OCI-LY7 (cell line): ENCODE measurements at places on chromosomes 4 and X. TPM values are rescaled to one million over a fixed set of nuclear protein-coding genes. Genes with fewer than 3 reads are reported as not detected.
A peak's percentile ranks its signal among the peaks of the same experiment; 100 is the strongest.

Gene GRID2
- total RNA-seq = not detected in 2 replicates

Gene MBNL3
- total RNA-seq = 73.9 and 86.6 TPM in 2 replicates

Gene PPP3CA
- total RNA-seq = 13.6 and 15.1 TPM in 2 replicates

Gene XAGE2
- total RNA-seq = not detected in 2 replicates

Gene CFAP97
- total RNA-seq = 54.0 and 57.3 TPM in 2 replicates

Gene GLOD5
- not detected in 2 replicates for total RNA-seq

Gene NOCT
- 16.8 and 17.8 TPM in 2 replicates for total RNA-seq

Gene CT47A7
- not detected in 2 replicates for total RNA-seq

GRCh38 chr4:22385611-22386011, 130.3 kb downstream of the ADGRA3 start:
- DNase-seq = no peak

DNA sequence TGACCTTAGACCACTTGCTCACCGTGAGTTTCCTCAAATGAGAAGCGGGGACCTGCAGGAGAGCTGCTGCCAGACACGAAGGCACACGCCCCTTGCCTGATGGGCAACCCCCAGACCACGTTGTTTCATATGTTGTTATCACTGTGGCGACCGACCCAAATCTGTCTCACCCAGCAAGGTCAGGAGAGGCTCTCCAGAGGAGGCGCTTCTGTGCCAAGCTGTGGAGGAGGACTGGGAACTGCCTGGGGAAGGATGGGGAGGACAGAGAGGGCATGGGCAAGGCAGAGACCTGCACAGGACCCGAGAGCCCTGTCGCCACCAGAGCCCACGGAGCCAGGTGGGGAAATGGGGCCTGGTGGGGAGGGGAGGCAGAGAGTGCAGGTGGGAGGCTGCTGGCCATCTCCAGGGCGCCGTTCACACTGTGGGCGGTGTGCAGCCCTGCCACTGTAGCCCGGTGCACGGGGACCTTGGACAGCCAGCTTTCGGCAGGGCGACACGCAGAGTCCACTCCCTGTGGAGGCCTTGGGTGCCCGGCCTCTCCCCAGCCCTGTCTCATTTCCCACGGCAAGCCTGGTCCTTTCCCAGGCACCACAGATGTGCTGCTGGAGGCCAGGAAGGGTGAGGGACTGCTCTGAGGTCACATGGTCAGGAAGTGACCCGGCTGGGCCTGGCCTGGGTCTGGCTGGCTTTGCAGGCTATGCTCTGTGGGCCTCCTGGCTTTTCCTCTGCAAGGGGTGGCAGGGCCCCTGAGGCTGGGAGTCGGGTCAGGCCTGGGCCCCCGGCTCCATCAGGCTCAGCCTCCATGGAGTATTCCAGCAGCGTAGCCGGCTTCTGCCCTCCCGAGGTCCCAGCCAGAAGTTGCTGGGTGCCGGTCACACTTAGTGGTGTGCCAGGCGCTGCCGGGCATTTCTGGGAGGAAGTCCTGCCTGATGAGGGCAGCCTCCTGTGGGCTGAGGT, 3.2 kb downstream of the HTRA3 start:
- no peak for DNase-seq

DNA sequence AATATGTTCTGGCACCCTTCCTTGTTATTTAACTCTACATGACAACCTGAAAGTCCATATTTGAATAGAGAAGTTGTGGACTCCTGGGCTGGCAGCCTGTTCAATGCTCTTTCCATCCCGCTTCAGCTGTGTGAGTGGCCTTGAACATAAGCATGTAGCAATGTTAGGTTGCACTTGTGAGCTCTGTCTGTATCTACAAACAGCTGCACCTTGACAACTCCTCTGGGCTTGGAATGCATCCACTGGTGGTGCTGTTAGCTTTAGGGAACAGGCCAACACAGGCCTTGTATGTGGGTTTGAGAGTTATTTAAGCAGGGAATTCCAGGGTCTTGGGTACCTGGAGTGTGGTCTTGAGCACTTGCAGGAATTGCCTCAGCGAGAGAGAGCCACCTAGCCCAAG, 141.2 kb downstream of the DTHD1 start:
- no peak for DNase-seq

- DNase-seq = no peak
These were observed 67.9 kb upstream of the ARX start for GRCh38 chrX:25083661-25084060.

GRCh38 chrX:11543249-11543648, 122.5 kb downstream of the ARHGAP6 start:
- DNase-seq = peak; percentile 16

DNA sequence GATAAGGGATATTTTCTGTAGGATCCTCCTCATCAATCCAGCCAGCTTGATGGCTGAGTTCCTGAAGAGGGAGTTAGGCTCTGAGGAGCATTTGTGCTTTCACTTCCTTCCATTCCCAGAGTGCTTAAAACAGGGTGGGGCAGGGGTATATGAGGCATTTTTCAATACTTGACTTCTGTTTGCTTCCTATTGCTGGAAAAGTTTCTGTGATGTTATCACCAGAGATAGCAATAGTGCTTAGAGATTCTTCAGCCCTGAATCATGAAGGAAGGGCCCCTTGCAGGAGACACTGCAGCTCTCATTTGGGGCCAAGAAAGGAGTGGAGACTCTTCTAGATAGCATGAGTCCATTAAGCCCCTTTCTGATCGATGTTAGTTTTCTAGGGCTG, 166.7 kb upstream of the RPS6KA3 start:
- DNase-seq = no peak

GRCh38 chr4:7978907-7979651, 39.4 kb upstream of the AFAP1 start:
- DNase-seq = no peak

- no peak for DNase-seq
These were observed at the start of gene KCNIP4 for GRCh38 chr4:21948347-21949072. KCNIP4 (minus strand) TSS chr4:21948772.

GRCh38 chrX:44035571-44035970, 62.4 kb upstream of the NDP start:
- DNase-seq = no peak

DNA sequence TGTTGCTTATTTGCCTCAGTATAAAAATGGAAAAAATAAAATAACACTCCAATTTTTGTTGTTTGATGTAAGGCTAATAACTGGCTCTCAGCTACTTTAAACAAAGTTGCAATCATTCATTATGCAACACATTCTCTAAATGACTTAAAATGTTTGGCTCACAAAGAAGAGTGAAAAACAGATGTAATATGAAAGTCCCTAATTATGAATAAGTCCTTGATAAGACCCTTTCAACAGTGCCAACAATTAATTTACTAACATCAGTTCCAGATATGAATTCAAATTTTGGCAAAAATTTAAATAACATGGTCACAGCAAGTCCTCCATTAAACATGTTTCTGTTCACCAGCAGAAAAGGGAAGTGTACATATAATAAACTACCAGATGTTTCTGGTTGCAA, 69.8 kb downstream of the PAPSS1 start:
- DNase-seq = no peak

DNA sequence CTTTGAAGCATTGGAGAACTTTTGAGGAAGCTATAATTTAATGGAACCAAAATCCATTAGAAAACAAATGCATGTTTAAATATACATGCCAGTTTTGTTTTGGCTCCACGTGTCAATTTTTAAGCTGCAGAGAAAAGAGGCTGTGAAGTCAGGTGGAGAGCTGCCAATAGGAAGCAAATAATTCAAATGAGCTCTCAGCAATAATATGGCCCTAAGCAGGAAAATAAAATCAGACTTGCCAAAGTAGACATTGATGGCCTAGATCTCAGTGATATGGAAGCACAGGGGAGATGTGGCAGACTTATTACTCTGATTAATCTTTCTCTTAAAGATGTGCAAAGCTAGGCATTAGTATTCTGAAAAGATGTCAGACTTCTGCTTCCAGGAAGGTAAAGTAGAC, 769.8 kb upstream of the NDST4 start:
- no peak for DNase-seq

GRCh38 chr4:182085051-182085480, 158.1 kb upstream of the TENM3 start:
- no peak for DNase-seq

- no peak for DNase-seq
These were observed 436.6 kb downstream of the SPRY1 start for GRCh38 chr4:123833171-123833643.

GRCh38 chr4:149910177-149910576, 94.5 kb upstream of the IQCM start:
- no peak for DNase-seq

GRCh38 chrX:132842460-132843238, 115.8 kb downstream of the HS6ST2 start:
- DNase-seq = no peak

GRCh38 chr4:157184300-157184699, 36.2 kb upstream of the GRIA2 start:
- no peak for DNase-seq

DNA sequence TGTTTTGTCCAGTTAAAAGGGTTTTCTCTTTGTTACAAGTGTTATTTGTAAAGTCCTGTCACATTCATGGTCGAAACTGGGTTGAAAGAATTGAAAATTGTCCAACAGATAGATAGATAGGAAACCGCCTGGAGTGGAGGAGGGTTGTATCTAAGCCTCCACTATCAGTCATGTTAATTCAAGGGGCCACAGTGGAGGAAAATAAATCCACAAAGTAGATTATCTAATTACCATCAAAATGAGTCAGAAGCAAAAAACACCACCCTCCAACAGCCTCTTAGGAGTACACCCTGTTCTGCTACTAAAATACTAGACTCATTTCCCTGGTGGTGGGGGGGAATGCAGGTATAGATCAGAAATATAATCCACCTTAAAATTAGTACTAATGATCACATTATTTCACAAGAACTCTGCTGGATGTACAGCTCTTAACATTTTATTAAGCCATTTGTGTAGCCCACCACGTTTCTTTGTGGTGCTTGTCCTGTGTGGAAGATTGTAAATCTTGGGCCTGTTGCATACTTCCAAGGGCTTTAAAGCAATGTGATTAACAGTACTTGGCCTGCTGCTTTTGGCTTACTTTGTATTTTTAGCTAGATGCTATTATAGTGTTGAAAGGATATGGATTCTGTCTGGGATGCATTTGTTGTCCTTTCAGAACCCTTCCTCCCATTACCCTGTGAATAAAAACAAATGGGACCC, 26.8 kb downstream of the RBBP7 start:
- no peak for DNase-seq

DNA sequence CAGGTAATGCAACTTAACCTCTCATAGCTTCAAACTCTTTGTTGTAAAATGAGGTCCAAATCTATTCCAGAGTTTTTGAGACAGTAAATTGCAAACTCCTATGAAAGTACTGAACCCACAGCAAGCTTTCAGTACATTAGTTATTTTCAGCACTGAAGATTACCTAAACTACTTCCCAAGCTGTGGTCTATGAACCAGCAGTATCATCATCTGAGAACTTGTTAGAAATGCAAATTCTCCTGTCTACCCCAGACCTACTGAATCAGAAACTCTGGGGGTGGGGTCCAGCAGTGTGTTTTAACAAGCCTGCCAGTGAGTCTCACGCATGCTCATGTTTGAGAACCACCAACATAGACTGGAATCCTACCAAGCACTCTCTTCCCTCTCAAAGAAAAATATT, 5.7 kb upstream of the CASP6 start:
- DNase-seq = no peak

- DNase-seq = no peak
These were observed 67.5 kb downstream of the CAMK2D start for GRCh38 chr4:113694008-113694407.

GRCh38 chr4:39025552-39026085, 6.6 kb downstream of the TMEM156 start:
- peak; percentile 24 for DNase-seq

DNA sequence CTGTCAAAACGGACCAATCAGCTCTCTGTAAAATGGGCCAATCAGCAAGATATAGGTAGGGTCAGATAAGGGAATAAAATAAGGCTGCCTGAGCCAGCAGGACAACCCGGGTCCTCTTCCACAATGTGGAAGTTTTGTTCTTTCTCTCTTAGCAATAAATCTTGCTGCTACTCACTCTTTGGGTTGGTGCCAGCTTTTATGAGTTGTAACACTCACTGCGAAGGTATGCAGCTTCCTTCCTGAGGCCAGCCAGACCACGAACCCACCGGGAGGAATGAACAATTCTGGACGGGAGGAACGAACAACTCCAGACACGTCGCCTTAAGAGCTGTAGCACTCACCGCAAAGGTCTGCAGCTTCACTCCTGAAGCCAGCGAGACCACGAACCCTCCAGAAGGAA, 287.8 kb downstream of the RAPGEF2 start:
- no peak for DNase-seq

DNA sequence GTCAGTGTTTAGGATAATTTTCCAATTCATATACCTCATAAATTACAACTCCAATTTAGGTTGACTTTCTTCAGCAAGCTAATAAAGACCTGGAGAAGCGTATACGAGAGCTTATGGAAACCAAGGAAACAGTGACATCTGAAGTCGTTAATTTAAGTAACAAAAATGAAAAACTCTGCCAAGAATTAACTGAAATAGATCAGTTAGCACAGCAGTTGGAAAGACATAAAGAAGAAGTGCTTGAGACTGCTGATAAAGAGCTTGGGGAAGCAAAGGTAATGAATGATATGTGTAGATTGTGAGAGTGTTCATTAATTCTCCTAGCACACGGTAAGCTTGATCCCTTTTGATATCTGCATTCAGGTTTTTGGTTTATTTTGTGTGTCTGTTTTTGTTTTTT, 16.8 kb downstream of the CEP135 start:
- no peak for DNase-seq

DNA sequence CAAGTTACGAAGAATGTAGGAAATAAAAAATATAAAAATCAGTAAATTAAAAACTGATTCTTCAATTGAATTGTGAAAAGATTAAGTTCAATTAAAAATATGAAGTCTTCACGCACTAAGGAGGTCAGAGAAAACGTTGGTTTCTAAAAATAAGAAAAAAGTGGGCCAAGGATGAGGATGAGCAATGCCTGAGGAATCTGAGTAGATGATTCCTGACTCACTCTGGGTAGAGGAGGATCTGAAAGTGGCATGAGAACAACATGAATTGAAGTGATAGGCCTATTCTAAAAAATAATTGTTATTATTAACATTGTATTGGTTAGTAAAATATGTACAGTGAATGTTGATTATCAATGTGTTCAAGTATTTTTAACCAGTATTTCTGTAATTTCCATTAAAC, 444.2 kb downstream of the GRIA2 start:
- no peak for DNase-seq

- DNase-seq = peak; percentile 1
These were observed 441.1 kb downstream of the KCNIP4 start for GRCh38 chr4:21507439-21507838.

DNA sequence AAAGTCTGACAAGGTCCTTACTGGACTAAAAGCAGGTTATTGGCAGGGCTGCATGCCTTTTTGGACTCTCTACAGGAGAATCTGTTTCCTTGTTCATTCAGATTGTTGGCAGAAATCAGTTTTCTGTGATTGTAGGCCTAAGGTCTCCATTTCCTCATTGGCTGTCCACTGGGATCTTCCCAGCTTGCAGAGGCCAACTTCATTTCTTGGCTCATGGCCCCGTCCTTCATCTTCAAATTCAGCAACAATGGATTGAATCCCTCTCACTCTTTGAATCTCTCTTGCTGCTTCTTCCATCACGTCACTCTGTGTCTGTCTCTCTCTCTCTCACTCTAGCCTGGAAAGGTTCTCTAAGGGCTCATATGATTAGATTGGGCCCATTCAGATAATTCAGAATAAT, 14.9 kb upstream of the GLUD2 start:
- no peak for DNase-seq
